ENCODE measurements at places on chromosomes 12 and 14.

- peak; percentile 25 for DNase-seq
Measured at GRCh38 chr12:8065991-8066594, at the start of gene C3AR1. Gene C3AR1, minus strand, starts transcription at chr12:8066359. Its CDS starts 6,174 bp downstream, at chr12:8060185.

DNA sequence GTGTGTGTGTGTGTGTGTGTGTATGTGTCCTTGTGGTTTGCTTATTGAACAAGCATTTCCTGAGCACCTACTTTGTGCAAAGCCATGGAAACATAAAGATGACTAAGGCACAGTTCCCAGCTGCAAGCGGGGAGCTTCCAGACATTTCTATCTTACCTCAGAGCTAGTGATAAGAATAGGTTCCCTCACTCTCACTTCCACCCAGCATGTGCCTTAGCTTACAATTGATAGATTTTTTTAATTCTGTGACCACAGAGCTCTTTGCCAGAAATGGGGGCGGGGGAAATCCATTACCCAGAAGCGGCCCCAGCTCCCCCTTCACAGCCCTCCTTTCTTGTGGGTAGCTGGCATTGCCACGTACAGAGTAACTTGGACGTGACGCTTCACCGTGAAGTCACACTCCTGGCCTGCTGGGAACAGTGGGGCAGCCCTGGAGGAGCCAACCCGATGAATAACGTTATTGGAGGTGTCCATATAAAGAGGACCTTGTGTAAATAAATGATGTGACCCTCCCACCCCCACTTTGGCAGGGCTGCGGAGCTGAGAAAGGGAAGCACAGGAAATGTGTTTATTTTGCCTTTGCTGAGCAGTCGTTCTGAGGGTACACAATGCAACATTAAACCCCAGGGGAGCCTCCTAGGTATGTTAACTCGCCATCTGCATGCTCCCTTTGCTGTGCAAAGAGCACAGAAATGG is 238.9 kb downstream of the CHST11 start:
- DNase-seq: peak; percentile 90

GRCh38 chr12:3326850-3327780 is 163.9 kb upstream of the PRMT8 start:
- no peak for DNase-seq

DNA sequence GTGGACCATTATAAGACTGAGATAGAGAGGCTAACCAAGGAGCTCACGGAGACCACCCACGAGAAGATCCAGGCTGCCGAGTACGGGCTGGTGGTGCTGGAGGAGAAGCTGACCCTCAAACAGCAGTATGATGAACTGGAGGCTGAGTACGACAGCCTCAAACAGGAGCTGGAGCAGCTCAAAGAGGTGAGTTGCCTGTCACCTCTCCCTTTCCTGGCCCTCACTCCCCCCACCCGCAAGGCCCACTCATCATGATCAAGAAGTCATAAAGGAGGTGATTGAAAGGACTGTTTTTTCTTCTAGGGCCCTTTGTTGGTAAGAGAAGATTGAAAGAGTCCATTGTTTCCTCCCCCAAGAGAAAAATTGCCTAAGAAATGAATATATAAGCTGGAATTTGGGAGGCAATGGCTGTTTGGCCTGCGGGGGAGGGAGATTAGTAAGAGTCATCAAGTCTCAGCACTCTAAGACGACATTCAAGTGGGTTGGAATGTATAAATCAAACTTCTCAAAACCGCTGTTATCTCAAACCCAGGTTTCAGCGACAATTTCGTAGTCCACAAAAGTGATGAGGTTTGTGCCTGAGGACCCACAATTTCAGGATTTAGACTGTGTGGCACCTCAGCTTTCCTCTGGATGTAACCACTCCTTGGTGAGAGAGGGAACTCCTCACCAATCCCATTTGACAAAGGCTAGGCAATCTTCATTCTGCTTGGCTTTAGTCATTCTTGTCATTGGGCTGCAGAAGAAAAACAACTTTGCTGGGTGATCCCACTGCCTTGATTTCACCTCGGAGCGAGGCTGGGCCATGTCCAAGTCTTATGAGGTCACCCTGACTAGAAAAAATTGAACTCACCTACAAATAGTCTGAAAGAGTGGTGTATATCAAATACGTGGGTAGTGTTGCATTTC is 966 bp downstream of the BICD1 start:
- peak; percentile 22 for DNase-seq

DNA sequence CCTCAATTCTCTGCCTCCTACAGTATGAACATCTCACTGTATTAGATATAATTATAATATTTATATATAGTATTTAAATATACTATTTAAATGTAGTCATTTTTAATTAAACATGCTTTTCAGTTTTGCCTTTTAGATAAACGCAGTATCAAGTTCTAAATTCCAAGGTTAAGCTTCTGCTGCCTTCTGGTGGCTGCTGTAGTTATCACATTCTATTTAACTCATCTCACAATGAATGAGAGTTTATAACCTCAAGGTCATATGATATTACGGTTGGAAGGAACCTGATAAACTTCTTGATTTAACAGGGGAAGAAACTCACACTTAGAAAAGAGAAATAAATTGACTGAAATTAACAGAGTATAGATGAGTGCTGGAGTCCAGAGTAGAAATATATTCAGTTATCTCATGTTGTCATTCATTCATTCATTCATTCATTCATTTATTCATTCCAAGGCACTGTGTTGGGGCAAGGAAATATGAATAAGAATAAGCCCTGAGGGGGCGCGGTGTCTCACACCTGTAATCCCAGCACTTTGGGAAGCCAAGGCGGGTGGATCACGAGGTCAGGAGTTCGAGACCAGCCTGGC is 31.9 kb downstream of the GUCY2C start:
- no peak for DNase-seq

DNA sequence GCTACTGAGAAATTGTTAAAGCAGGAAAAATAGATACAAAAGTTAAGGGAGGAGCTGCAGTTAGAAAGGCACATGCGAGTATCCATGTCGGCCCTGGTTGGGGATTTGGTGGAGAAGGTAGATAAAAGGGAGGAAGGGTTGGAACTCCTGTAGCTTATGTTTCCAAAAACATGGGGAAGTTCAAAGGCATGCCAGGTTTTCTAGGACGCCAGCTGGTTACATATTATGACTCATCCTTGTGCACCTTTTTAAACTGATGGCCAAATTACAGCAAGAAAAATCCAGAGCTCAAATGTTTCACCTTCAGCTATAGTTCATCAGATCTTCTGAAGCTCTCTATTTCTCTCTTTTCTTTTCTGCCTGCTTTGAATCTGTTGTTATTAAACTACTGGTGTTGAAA is 13.2 kb upstream of the MAP4K5 start:
- no peak for DNase-seq

GRCh38 chr12:116484807-116485206 is 74.4 kb upstream of the MAP1LC3B2 start:
- no peak for DNase-seq

- no peak for DNase-seq
Measured at GRCh38 chr12:108442067-108442466, 73.0 kb upstream of the FICD start.

DNA sequence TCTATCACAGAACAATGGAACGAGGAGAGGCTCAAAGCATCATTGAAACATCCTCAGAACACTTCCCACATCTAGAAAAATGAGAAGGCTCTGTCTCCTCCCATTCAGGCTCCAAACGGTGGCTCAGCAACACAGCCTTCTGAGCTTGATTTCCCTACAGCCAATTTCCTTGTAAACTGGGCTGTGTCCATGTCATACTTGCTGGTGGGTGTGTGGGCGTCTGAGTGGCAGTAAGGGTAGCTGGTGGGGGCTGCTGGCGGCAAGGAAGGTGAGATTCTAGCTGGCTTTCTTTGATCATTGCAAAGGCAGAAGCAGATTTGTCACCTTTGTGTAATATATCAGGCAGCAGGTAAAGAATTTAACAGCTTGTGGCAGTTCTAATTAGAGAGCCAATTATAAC is 163.7 kb downstream of the CALM1 start:
- no peak for DNase-seq

GRCh38 chr12:19885093-19885812 is 446.0 kb downstream of the AEBP2 start:
- no peak for DNase-seq

GRCh38 chr14:73457041-73457923 is 1.1 kb downstream of the NUMB start:
- no peak for DNase-seq

GRCh38 chr14:54529811-54530210 is 20.1 kb downstream of the CGRRF1 start:
- DNase-seq: no peak

GRCh38 chr12:75103822-75104221 is 105.8 kb downstream of the KCNC2 start:
- DNase-seq: no peak

DNA sequence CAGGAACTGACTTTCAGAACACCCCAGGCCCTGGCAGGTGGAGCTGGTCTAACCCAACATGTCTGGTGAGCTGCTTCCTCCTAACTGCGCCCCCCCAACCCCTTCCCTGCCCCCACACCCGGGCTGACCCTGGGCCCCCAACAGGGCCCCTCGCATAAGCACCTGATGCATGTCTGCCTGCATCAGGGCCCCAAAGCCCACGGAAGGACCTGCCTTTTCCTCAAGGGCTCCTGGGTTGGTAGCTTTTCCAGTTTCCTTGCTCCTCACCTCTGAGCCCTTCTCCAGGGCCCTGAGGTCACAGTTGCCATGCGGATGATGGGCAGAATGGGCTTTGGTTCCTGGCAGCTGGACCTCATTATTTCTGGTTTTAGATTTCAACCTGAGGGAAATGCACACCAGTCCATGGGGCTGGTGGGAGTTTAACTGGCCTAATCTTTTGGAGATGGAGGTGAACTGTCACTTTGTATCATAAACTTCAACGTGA is 18.5 kb downstream of the TESC start:
- DNase-seq: no peak

GRCh38 chr12:117467588-117467987 is 106.2 kb upstream of the NOS1 start:
- no peak for DNase-seq

- DNase-seq: no peak
Measured at GRCh38 chr12:125882141-125882540, 816.9 kb downstream of the AACS start.

DNA sequence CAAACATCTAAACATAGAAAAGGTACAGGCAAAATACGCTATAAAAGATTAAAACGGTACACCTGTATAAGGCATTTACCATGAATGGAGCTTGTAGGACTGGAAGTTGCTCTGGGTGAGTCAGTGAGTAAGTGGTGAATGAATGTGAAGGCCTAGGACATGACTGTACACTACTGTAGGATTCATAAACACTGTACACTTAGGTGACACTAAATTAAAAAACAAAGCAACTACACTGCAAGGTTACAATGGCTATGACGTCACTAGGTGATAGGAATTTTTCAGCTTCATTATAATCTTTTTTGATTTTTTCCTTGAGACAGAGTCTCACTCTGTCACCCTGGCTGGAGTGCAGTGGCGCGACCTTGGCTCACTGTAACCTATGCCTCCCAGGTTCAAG is 269.2 kb downstream of the KSR2 start:
- no peak for DNase-seq

DNA sequence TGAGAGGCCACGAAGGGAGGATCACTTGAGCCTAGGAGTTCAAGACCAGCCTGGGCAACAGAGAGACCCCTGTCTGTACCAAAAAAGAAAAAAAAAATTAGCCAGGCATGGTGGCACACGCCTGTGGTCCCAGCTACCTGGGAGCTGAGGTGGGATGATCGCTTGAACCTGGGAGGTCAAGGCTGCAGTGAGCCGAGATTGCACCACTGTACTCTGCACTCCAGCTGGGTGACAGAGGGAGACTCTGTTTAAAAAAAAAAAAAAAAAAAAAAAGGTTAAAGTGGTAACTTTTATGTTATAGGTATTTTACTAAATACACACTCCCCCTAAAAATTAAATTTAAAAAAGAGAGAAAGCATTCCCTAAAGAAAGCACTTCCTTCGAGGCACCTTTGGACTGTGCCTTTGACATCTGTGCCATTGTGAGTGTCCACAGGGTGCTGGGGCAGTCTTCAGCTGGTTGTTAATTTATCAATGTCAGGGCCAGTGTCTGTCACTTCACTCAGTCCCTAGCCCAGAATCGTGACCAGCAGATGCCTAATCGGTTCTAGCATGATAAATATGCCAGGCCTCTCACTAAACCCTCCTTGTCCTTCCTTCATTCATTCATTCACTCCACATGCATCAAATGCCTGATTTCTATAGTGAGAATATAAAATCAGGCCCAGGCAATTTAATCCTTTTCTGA is 63.1 kb downstream of the B4GALNT3 start:
- no peak for DNase-seq

- no peak for DNase-seq
Measured at GRCh38 chr14:101963052-101963451, 1.3 kb upstream of the DYNC1H1 start.

- no peak for DNase-seq
Measured at GRCh38 chr12:105721891-105722290, 391.4 kb downstream of the C12orf75 start.

DNA sequence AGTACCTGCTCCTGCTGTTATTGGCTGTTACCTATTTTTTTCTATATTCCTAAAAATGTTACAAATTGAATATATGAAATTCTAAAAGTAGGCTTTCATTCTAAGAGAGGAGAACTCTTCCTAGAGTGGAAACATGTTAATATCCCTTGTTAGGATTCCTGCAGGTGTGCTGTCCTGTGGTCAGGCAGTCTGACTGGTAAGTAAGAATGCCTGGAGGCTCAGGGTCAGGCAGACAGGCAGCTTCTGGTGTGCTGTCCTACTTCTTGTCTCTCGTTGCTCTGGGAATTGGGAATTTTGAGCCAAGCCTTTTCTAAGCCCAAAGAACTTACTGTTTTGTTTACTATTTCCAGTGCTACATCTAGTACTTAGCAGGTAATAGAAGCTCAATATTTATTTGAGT is 10.3 kb downstream of the PPHLN1 start:
- DNase-seq: no peak

GRCh38 chr14:73752297-73752992 is 38.3 kb upstream of the PNMA1 start:
- DNase-seq: no peak

GRCh38 chr12:22899184-22899583 is 274.2 kb downstream of the ETNK1 start:
- DNase-seq: no peak

DNA sequence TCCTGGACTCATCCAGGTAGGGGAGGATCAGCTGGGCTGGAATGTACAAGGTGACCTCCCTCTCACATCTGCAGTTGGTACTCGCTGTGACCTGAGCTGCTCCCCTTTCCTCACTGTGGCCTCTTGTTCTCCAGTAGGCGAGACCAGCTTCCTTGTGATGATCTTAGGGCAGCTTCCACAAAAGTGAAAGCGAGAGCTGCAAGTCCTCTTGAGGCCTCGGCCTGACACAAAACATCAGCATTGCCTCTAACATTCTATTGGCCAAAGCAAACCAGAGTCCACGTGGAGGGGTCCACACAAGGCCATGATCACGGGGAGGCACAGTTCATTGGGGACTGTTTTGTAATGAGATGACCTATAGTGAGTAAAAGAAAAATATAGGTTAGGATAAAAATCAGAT is 127.5 kb downstream of the SMOC1 start:
- DNase-seq: no peak

DNA sequence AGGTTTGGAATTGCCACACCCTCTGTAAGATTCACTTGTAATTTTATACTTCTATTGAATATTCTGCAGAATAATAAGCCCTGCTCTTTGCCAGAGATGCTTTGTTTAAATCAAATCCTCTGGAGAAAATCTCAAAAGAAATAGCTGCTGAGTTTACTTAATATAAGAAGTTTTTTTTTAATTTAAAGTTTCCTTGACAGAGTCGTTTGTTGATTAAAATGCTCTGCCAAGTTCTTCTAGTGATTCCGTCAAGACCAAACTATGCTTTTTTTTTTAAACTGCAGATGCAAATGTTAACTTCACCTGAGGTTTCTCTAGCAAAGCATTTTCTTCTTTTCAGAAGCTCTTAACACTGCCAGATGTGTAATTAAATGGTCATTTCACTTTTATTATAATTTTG is 13.4 kb upstream of the NAV3 start:
- no peak for DNase-seq

Measured in stimulated activated CD4-positive, alpha-beta T cell treated with anti-CD3 and anti-CD28 coated beads, Interleukin-1b, Interleukin-23, amount 100 ng/mL, for 48 hours (primary cell).